ENCODE measurements at places on chromosomes 7 and 10.

GRCh38 chr7:130063036-130063435 lies 7.3 kb upstream of the KLHDC10 start:
- no peak for DNase-seq

- DNase-seq = no peak
These were observed 2.4 kb downstream of the ADCK2 start for GRCh38 chr7:140674899-140675701.

DNA sequence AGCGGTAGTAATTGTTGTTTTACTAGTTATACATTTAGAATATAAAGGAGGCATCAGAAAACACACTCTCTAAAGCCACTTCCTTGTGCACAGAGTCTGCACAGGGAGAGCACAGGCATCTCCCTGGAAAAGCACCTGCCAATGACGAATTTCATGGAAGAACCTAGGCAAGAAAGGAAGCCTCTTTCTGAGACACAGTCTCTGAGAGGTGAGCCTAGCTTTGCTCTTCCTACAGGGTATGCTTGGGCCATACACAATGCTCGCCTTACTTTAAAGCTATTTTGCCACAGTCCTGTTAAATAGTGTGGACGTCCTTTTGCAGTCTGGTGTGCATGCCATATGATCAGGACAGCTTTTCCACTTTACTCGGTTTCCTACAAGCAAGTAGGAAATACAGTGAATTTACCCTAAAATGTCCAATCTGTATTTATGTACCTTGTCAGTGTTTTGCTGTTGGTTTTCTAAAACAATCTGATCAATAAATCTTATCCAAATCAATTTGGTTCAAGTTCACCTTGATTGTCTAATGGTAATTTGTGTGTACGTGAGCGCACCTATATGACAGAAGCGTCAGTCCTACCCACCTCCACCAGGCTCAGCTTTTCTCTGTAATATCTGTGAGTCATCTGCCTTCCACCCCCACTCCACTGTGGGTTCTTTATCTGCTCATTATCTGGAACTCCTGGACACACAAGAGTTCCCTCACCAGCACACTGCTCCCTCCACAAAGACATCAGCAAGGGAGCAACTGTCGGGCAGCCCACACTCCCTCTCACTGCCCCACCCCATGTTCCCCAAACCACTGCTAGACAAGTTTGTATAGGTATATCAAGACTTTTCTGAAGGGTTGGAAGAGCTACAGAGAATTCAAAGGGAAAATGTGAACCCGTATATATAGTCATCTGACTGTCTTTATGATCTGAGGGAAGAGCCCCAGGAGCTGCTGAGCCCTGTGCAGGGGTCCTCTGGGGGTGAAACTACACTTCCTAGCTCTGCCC lies 65.2 kb downstream of the KLHDC10 start:
- DNase-seq = no peak

GRCh38 chr7:25726170-25726780 lies 425.7 kb upstream of the NFE2L3 start:
- no peak for DNase-seq

- DNase-seq = no peak
These were observed 97.7 kb downstream of the NRCAM start for GRCh38 chr7:108358553-108358952.

- no peak for DNase-seq
These were observed 68.1 kb downstream of the DGKB start for GRCh38 chr7:14834456-14834855.

GRCh38 chr10:71081229-71081560 lies 131.2 kb upstream of the UNC5B start:
- no peak for DNase-seq

- no peak for DNase-seq
These were observed 189.5 kb downstream of the ANKRD30A start for GRCh38 chr10:37314862-37315261.

GRCh38 chr7:1475991-1476390 lies 16.7 kb upstream of the MICALL2 start:
- no peak for DNase-seq

- DNase-seq = no peak
These were observed 73.4 kb upstream of the ZNF722 start for GRCh38 chr7:63925262-63925625.

GRCh38 chr7:44622342-44623151 lies 16.1 kb downstream of the OGDH start:
- no peak for DNase-seq

- no peak for DNase-seq
These were observed 299.8 kb downstream of the CCDC3 start for GRCh38 chr10:12701696-12702095.

GRCh38 chr7:66307591-66308215 lies 102.6 kb downstream of the TPST1 start:
- DNase-seq = no peak

DNA sequence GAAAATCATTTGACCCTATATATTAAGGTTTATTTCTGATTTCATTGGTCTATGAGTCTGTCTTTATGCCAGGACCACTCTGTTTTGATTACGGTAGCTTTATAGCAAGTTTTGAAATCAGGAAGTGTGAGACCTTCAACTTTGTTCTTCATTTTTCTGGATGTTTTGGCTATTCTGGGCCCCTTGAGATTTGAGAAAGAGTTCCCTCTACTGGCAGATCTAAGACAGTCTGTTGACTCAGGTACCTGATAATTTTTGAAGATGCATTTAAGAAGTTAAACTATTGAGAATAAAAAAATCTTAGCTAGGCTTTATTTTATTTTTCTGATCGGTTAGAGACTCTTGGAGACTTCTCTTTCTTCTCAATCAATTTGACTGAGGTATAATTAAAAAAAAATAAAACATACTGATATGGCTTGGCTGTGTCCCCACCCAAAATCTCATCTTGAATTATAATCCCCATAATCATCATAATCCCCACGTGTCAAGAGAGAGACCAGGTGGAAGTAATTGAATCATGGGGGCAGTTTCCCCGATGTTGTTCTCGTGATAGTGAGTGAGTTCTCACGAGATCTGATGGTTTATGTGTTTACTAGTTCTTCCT lies 209.2 kb downstream of the SNX10 start:
- DNase-seq = no peak
